H4 (cell line): ENCODE measurements at places on chromosomes 16 and 17. TPM values are rescaled to one million over a fixed set of nuclear protein-coding genes. Genes with fewer than 3 reads are reported as not detected.

EFNB3 gene
- 5.6 and 6.2 TPM in 2 replicates for total RNA-seq

- no peak for DNase-seq
Measured at GRCh38 chr16:57633383-57634064, 5.1 kb downstream of the ADGRG1 start.

DNA sequence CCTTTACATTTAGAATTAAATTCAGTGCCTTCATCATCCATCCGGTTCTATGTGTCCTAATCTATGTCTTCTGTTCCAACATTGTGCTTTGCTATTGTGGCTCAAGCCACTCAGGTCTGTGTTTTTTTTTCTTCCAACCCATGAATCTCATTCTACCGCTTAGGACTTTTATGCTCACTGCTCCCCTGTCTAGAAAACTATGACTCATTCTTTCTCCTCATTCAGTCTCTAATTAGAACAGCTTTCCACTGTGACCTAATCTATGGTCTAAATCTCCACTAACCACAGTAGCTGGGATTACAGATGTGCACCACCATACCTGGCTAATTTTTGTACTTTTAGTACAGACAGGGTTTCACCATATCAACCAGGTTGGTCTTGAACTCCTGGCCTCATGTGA lies 418.7 kb downstream of the KCNJ2 start:
- peak; percentile 71 for DNase-seq

GRAP gene
- 0.23 TPM in 1 of 2 replicates, not detected in the other for total RNA-seq

GRCh38 chr16:66703406-66704215 lies 7.1 kb upstream of the CMTM4 start:
- DNase-seq, result no peak

ASPHD1 gene
- total RNA-seq, result 3.6 and 6.9 TPM in 2 replicates

DNA sequence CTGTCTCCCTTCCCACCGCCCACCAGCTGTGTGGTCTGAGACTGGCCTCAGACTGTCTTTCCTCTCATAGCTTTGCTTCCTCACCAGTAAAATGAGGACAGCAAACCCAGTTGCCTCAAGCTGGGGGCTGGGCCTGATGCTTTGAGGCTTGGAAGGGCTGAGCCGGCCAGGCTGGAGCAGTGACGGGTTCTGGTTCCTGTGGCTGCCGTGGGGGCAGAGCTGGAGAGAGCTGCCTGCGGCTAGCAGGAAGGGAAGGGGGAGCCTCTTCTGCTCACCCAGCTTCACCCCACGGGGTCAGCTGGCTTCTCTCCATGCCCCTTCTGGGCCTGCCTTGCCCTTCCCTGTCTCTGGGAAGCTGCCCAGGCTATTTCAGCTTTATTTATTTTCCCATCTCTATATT lies 23.7 kb downstream of the LASP1 start:
- no peak for DNase-seq

DNA sequence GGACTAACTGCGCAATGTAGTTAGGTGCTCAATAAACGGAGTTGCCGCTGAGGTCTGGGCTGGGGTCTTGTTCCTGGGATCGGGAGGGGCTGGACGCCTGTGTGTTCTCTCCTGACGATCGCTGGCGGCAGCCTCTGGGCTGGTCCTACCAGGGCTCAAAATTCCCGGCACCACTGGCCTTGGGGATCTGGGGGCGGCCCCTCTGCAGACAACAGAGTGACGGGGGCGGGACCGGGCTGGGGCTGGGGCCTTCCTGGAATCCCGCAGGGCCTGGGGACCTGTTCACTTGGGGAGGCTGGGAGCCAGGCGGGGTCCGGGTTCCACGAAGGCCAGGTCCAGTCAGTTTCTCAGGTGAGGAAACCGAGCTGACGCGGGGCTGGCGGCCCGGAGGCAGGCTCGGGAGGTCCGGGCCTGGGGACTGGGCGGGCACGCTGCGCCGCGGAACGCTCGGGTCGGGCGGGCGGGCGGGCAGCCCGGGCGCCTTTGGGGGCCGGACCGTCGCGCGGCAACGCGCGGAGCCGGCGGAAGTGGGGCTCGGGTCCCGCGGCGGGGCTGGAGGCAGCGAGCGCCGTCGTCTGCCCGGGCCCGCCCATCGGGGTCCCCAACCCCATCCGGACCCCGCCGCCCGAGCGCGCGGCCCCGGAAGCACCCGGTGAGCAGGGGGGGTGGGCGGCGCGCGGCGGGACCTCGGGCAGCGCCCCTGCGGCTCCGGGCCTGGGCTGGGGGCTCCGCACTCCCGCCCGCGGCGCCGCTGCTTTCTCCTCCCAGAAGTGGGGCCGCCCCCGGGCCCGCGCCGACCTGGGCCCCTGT lies at the start of gene PIGQ:
TSS of gene PIGQ (plus strand) at position 524 of the 810 bp plus-strand sequence. CDS start 4,107 bp downstream, outside the sequence.
- DNase-seq, result no peak

DNA sequence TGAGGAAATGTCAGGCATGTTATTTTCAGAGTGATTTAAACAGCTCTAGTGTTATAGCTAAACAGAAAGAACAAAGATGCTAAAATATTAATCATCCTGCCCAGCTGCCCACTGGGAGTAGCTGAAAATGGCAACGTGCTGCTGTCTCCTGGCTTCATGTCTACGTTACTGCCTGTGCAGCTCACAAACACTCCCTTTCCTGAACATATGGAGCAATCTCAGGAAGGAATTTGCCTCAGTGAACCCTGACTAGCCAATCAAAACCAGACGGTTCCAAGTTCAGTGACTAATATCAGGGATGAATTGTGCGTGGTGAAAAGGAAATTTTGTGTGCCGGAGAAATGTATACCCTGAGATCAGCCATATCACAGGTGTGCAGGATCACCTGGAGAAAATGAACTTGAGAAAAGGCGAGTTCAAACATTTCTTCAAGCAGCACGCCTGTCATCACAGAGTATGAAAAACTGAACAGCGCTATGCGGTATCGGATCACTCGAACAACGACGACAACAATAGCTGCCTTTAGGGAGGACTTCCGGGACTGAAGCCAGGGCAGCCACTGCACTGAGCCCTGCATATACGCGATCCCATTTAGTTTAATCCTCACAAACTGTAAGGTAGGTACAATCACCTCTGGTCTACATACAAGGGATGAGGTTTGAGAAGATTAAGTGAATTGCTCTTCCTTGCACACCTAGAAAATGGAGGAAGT lies 110.3 kb downstream of the STX8 start:
- DNase-seq, result no peak

- DNase-seq, result no peak
Measured at GRCh38 chr17:44079877-44080821, 9.6 kb downstream of the G6PC3 start.

FAM234A gene
- total RNA-seq, result 118 and 178 TPM in 2 replicates

DNA sequence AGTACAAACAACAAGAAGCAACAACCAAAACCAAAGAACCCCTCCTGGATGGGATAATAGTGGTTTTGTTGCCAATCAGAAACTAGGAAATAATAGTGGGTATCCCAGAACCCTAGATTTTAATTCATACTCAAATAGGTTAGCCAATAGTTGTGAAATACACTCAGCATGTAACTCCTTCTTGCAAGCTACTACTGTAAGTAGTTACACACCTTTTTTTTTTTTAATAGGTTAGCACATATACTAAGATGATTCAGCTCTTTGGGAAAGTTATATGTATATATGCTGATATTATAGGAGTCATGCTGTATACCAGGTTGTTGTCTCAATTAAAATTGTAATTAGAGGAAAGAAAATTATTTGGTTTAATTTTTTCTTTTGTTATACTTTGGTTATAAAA lies 92.5 kb upstream of the HAS3 start:
- DNase-seq, result no peak

C17orf100 gene
- 0.29 TPM in 1 of 2 replicates, not detected in the other for total RNA-seq

TELO2 gene
- total RNA-seq, result 3.6 and 4.8 TPM in 2 replicates

GRCh38 chr16:86384263-86384649 lies 126.1 kb upstream of the FOXF1 start:
- DNase-seq, result no peak

GRCh38 chr16:2196162-2196980 lies at the start of gene CASKIN1:
TSS of gene CASKIN1 (minus strand) at chr16:2196605. CDS start at chr16:2196432, 173 bp downstream.
- DNase-seq, result no peak

DNA sequence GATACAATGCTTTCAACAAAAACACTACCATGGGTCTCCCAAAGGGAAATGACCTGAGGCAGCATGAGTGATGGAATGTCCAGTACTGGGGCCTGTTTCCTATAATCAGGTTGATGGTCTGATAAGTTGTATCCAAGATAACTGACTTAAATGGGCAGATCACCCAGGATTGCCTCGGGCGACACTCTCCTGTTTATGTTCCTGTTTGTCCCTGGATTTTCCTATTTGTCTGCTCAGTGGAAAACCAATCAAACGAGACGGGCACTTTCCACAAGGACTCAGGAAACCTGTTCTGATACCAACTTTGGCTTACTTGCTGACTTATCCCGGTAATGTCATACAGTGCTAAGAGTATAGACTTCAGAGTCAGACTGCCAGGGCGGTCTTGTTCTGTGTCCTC lies 27.4 kb downstream of the USP43 start:
- DNase-seq, result no peak

GRCh38 chr16:59887856-59888255 lies 1153.7 kb upstream of the GOT2 start:
- no peak for DNase-seq

GRCh38 chr16:68564382-68564985 lies 25.4 kb downstream of the ZFP90 start:
- no peak for DNase-seq

SCO1 gene
- total RNA-seq, result 24.7 and 27.6 TPM in 2 replicates

DNA sequence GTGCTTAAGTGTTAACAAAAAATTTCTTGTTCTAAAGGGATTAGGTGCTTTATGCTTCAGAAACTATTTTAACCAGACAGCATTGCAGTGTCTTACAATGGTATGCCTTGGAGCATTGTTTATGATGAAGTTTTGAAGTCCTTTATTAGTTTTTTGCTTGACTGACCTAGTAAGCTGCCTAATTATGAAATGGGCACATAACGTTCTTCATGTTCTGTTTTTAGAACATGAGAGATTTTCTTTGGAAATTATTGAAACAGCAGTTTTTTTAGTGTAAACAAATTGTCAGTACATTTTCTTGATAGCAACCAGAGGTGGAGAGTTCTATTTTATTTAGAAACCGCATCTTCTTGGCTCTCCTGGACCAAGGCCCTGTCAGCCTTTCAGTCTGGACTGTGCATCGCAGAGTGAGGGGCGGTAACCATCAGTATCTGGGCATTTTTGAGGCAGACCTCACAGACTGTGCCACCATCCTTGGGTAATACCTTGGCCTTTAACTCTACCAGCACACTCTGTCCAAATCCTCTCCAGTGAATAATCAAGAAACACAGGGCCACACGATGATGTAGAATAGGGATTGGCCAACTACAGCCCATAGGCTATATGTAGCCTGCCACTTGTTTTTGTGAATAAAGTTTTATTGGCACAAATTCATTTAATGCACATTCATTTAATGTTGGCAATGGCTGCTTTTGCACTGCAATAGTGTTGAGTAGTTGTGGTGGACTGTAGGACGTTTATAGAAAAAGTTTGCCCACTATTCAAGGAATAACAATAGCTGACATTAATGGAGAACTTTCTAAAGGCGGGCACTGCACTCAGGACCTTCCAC lies 81.1 kb downstream of the VPS35L start:
- DNase-seq, result no peak

GRCh38 chr16:68291227-68291626 lies 19.5 kb downstream of the SLC7A6OS start:
- DNase-seq, result no peak

- DNase-seq, result no peak
Measured at GRCh38 chr16:17817260-17817659, 346.5 kb upstream of the XYLT1 start.

GRCh38 chr17:50203086-50203485 lies 1.7 kb upstream of the COL1A1 start:
- no peak for DNase-seq

NUPR1 gene
- total RNA-seq, result 52.0 and 53.5 TPM in 2 replicates

- peak; percentile 87 for DNase-seq
Measured at GRCh38 chr17:43753493-43754129, 5.0 kb downstream of the SOST start.

DNA sequence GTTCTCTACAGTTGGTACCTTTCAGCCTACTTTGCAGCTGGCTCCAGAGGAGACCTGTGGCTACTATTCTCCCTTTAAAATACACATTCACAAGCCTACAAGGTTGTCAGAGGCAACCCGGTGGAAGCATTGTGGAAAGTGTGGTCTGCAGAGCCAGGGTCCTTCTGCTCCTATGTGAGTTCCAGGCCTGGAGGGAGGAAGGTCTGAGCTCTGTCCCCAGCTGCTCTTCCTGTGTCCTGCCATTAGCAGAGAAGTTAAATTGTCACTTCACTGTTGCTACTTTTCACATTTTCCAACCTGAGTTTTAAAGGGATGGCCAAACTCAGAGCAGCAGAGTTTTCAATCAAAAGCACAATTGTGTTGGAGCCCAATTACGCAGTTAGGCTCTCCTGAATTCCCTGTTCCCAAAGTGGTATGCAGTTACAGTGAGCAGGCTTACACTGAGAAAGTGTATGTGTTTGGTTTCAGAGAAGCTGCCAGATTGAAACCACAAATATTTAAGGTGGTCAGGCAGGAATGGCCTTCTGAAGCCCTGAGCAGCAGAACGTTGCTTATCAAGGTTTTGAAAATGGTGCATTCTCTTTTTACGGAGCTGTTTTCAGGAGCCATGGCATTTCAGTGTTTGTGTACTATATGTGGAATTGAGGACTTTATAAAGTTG lies 25.0 kb downstream of the MAP3K3 start:
- DNase-seq, result peak; percentile 88

DNA sequence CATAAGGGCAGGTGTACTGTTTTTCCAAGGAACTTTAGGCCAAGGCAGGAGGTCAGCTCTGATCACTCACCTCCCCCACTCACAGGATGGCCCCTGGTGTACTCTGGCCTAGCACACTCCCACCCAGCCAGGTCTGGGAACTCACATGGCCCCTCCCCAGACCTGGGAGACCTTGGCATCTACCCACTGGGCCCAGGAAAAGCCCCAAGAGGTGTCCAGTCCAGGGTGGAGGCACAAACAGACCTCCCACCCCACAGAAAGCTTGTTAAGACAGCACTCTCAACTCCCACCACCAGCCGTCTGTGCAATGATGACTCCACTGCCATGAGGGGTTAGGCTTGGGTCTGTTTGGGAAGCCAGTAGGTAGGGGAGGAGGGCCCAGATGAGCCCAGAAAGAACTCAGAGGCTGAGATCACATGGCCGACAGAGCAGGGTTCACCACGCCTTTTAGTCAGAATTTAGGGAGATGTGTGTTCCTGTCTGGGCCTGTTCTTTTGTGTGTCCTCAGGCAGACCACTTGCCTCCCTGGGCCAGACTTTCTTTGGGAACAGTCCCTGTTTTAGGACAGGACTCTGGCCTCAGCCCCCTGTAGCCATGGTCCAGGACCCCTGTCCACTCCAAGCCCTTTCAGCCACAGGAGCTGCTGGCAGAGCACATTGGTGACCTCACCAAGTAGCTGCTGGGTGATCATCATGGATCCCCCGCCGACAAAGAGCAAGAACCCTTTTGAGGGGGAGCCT lies 12.1 kb upstream of the CBFB start:
- no peak for DNase-seq

CSH2 gene
- not detected in 2 replicates for total RNA-seq

GRCh38 chr16:1790611-1791255 lies 2.8 kb downstream of the IGFALS start:
- no peak for DNase-seq

BTBD17 gene
- not detected in 2 replicates for total RNA-seq

CHST6 gene
- total RNA-seq, result 0.04 TPM in 2 replicates

- no peak for DNase-seq
Measured at GRCh38 chr16:89142474-89143195, 28.9 kb upstream of the CDH15 start.

SSTR5 gene
- total RNA-seq, result not detected in 2 replicates

C16orf86 gene
- not detected in 2 replicates for total RNA-seq

ADAD2 gene
- total RNA-seq, result not detected in 2 replicates

- DNase-seq, result peak; percentile 84
Measured at GRCh38 chr17:75459590-75460267, 3.3 kb downstream of the TMEM94 start.

MYH13 gene
- total RNA-seq, result not detected in 2 replicates

- DNase-seq, result no peak
Measured at GRCh38 chr16:1902547-1903219, 15.5 kb downstream of the HS3ST6 start.

GRCh38 chr17:14048169-14048568 lies 21.1 kb upstream of the COX10 start:
- no peak for DNase-seq
